Stimulated activated CD8-positive, alpha-beta memory T cell treated with anti-CD3 and anti-CD28 coated beads, Interleukin-12 subunit alpha, Interleukin-12 subunit beta, amount 100 ng/mL, for 1 hour (primary cell): ENCODE measurements at places on chromosomes 4 and X.

DNA sequence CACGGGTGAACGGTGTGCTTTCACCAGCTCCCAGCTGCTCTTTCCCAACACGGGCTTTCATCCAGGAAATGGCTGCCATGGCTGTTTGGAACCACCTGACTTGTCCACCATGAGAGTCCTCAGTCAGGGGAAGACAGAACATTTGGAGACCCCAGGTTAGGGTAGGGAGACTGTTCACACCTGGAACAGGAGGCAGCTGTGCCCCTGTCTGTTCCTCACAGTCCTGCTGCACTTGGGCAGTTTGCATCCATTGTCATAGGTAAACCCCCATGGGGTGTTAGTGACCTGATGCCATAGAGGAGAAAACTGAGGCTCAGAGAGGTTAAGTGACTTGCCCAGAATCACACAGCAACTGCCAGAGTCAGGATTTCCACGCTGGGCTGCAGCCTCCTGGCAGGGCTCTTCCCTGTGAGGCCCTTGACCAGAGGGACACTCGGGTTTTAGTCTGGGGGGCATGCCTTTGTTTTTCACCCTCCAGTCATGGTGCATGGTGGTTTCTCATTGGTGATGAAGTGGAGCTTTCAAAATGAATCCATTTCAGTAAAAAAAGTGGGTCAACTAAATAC lies 54.5 kb downstream of the TRMT44 start:
- DNase-seq = no peak

DNA sequence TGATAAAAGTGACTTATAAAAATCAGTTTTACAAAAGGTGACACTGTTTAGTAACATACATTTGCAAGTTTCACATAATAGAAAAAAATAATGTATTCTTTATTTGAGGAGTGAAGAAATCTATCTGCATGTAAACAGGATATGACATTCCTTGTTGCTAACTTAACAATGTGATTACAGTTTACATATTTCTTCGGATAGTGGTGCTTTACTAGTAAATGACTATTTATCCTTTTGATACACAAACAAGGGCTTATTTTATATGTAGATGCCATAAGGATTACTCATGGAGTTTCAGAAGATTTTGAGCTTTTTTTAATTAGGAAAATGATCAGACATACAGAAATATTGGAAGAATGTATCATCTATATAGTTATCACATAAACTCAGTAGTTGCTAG lies 126.5 kb downstream of the SLIT2 start:
- DNase-seq = no peak

- DNase-seq = no peak
Measured at GRCh38 chr4:112185740-112186670, 40.8 kb downstream of the FAM241A start.

- no peak for DNase-seq
Measured at GRCh38 chr4:36243355-36244256, 708 bp downstream of the ARAP2 start.

- no peak for DNase-seq
Measured at GRCh38 chrX:74419864-74420195, 1.5 kb upstream of the SLC16A2 start.

GRCh38 chrX:17369309-17369708 lies 5.7 kb upstream of the NHS start:
- no peak for DNase-seq

- DNase-seq = no peak
Measured at GRCh38 chrX:153638436-153639176, 8.4 kb upstream of the DUSP9 start.

- no peak for DNase-seq
Measured at GRCh38 chr4:24416293-24416692, 168.1 kb downstream of the DHX15 start.
